Renal cortex interstitium (tissue), 15 donors: ENCODE measurements at places on chromosomes 7 and 10. TPM values are rescaled to one million over a fixed set of nuclear protein-coding genes. Genes with fewer than 3 reads are reported as not detected.

NODAL gene
- 0.33 TPM for polyA plus RNA-seq

SCIN gene
- polyA plus RNA-seq = 82.1 TPM

HMX2 gene
- polyA plus RNA-seq = 0.62 TPM

PSD gene
- 7.4 TPM for polyA plus RNA-seq
